ENCODE measurements at places on chromosomes 1 and 21.
A peak's percentile ranks its signal among the peaks of the same experiment; 100 is the strongest.

- DNase-seq = no peak
These were observed 24.5 kb upstream of the TSPAN2 start for GRCh38 chr1:115113766-115114165.

DNA sequence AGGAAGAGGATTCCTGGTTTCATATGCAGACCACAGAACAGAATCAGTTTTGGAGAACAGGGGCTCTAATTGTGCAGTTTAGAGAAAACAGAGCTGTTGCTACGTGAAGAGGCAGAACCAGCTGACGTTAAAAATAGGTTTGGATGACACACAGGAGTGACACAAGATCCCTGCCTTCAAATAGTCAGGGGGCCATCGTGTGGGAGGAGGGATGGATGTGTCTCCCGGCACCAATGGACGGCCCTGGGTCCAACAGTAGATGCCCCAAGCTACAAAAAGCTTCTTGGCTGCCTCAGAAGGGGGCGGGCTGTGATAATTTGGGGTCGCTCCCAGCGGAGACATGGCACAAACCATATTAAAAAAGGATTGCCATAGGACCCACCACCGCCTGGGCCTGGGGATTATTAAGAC, 87.8 kb downstream of the MRPL37 start:
- DNase-seq = no peak

DNA sequence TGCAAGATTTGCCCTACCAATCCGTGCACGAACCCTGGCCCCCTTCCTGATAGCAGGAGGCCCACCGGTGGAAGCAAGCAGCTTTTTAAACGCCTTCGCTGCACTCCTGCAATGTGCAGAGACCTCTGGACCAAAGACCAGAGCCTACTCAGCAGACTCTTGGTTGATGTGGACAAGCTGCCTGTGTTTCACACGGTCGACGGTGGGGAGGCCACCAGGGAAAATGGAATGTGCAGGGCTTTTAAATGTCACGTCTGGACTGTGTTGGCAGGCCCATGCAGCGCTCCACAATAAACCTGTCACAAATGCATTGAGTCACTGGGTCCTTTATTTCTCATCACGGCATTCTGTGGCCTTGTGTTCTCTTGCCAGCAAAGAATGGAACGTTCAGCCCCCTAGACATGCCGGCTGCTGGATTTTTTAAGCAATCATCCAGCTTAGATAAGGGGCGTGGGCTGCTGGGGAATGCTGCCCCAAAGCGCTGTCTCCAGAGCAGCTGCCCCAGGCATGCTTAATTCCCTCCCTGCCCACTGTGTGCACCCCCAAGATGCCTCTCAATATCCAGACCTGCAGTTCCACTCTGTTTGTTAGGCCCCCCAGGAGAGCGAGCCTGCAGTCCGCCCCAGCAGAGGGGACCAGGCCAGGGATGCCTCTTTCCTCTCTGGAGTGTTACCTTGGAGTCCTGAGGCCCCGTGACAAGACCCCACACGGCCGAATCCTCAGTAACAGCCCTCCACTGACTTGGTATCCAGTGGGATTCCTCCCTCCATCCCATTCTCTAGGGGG, 71.3 kb downstream of the ATP5PO start:
- no peak for DNase-seq

- DNase-seq = peak; percentile 82
These were observed 53.5 kb upstream of the MTF2 start for GRCh38 chr1:93025572-93025971.

GRCh38 chr1:233598891-233599541, 14.9 kb upstream of the KCNK1 start:
- DNase-seq = no peak

- no peak for DNase-seq
These were observed 70.8 kb downstream of the ATP5PO start for GRCh38 chr21:33844890-33845205.

DNA sequence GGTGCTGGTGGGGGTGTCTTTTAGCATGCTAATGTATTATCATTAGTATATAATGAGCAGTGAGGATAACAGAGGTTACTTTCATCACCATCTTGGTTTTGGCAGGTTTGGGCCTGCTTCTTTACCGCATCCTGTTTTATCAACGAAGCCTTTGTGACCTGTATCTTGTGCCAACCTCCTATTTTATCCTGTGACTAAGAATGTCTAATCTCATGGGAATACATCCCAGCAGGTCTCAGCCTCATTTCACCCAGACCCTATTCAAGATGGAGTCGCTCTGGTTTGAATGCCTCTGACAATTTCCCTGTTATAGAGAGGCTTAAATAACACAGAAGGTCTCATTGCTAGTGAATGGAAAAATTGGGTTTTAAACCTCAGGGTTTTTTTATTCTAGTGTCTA, 300.8 kb upstream of the PROX1 start:
- DNase-seq = no peak

DNA sequence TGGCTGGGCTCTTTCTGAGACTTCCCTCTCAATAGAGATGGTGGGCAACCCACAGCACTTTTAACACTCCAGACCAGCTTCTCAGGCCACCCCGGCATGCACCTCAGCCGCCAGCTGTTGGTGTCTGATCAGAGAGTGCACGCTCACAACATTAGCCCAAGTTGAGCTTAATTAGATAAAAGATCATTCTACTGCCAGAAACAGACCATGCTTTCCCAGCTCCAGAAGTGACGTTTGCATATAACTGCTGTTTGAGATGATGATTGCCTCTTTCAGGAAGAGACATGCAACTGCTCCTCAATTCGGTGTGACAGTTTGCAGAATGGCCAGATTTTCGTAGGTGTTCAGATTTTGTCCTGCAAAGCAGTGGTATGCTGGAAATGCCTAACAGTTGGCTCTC, 285.3 kb upstream of the VAMP3 start:
- DNase-seq = no peak

GRCh38 chr21:38242061-38242460, 14.7 kb upstream of the KCNJ15 start:
- DNase-seq = no peak

DNA sequence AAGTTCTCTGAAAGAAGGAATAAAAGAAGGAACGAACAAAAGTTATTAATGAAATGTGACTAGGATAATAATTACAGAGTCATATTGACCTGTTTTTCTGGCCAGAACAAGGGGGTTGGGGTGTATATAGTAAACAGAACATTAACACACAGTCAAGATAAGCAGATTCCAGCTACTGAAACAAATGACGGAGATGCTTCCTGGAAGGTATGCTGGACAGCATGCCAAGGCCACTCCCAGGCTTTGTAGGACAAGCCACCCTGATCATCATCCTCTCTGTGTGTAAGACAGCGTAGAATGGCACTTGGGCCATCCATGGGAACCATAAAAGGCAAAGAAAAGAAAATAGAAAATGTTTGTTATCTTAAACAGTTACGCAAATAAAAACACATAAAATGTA, 120.7 kb downstream of the TGFBR3 start:
- no peak for DNase-seq

DNA sequence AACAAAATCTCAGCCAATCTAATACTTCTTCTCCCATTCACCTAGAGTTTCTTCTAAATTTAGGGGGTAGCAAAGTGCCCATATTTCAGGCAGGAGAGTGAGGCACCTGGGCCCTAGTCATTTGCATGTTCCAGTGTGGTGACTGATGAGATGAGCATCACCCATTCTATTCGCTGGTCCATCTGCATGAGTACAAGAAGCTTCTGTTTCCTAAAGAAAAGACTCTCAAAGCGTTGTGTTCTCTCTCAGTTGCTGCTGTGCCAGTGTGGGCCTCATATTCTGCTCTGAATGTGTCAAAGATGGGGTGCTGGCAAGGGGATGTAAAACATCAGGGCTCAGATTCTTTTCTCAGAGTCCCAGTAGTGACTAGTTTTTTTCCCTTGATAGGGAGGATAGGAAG, 16.1 kb upstream of the DPYD start:
- DNase-seq = no peak

- DNase-seq = no peak
These were observed 33.5 kb downstream of the PCAT6 start for GRCh38 chr1:202844259-202844658.

GRCh38 chr1:24688621-24689195, 45.6 kb downstream of the SRRM1 start:
- peak; percentile 78 for DNase-seq

GRCh38 chr1:234398849-234399381, 25.7 kb downstream of the COA6 start:
- no peak for DNase-seq

DNA sequence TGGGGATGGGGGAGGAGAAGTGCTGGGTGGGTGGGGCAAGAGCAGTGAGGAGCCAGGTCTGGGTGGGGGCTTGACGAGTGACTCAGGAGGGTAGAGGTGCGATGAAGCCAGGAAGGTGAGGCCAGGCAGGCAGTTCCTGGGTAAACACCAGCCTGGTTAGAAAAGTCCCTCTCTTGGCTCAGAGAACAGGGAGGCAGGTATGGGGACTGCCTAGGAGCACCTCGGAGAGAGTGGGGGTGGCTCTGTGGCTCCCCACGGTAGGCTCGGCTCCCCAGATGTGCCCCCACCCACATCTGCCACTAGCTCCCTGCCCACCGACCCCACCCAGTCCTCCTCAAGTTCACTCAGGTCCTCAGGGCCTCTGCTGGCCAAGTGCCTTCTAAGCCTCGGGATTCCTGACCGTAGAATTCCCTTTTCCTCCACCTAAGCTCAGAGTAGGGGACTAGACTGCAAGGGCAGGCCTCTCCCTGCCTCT, 1.2 kb downstream of the HSPG2 start:
- DNase-seq = peak; percentile 57

DNA sequence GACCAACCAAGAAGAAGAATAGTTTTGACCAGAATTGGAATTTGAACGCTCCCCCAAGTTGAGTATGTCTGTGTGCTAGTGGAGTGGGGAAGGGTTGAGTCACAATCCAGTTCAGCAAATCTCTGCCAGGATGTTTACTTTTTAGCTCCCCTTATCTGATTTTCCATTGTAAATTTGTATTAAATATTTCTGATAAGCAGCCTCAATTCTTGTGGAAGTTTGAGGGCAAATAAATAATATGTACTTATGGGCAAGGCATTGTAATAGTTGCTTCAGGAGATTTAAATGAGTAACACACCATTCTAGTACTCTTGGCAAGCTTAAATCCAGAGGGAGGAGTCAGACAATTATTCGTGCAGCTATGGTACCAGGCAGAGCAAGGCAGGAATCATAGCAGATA, 14.4 kb downstream of the CXADR start:
- DNase-seq = peak; percentile 93

DNA sequence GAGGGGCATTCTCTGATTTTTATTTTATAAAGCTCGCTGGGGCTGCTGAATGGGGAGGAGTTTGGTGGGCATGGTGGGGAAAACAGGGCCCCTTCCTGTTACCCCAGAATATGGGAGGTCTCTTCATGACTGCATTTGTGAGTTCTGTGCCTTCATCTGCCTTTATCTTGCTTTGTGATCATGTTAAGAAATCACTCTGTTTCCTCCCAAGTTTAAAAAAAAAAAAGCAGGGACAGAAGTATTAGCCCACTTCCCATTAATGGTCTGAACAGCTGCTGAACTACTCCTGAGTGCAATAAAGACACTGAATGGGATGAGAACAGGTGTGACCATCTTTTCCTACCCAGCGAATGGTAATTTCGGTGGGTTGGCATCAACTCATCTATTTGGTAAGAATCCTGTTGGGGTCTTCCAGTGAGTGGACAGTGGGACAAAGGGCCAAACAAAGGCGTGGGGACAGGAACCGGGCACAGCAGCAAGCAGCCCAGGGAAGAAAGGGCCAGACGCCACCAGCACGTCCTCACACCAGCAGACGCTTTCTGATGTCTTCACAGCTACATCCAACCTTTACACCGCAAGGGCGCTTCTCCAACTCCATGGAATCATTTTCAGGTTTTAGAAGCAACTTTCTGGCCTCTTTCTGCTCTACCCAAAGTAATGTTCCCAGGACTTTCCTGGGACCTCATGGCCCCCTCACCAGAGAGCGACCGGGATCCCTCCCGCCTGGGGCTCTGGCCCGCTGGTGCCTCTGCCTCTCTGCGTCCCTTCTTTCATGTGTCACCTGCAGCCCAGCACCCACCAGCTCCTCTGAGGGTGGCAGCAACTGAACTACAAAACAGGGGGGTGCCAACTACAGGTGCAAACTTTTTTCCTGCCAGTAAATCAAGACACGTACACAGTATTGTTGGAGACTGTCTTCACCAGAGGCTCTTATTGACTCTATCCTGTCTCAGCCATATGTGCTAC, 160.2 kb downstream of the ADSS2 start:
- DNase-seq = no peak

GRCh38 chr1:98963064-98963758, 41.5 kb downstream of the PLPPR5 start:
- DNase-seq = peak; percentile 86

- no peak for DNase-seq
These were observed 82.5 kb downstream of the NPHP4 start for GRCh38 chr1:5909576-5910275.

- DNase-seq = no peak
These were observed 50.5 kb upstream of the ATF3 start for GRCh38 chr1:212557739-212558692.

DNA sequence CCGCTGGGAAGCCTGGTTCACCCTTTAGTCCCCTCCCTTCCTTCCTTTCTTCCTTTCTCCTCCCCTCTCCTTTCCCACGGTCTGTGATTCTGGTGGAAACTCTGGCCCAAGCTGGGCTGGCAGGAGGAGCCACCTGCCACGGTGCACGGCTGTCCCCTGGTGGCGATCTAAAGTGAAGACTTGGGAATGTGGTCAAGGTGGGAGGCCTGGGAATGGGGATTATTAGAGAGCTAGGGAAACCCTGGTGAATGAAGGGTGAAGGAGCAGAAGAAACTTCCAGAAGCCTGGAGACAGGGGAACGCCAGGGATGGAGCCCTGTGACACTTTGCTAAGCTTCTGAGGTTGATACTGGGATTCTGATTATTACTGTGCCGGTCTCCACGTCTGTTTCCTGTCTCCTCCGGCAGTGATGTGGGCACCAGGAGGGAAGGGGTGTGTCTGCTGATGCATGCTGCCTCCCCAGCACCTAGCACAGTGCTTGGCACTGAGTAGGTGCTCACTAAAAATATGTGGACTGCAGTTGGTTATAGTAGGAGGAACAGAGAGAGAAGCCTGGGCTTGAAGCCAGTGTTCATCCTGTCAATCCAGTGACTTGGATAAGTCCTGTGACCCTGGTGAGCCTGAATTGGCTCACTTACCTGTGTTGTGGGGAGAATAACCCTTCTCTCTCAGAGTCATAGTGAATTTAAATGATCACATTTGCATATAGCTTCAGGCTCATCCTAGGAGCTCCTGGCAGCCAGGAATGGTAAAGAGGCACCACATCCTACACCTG, 71.2 kb upstream of the NBPF3 start:
- DNase-seq = peak; percentile 66

GRCh38 chr1:1947493-1947892, 28.4 kb upstream of the TMEM52 start:
- no peak for DNase-seq

GRCh38 chr21:31873696-31874599, 1.1 kb downstream of the HUNK start:
- DNase-seq = no peak

DNA sequence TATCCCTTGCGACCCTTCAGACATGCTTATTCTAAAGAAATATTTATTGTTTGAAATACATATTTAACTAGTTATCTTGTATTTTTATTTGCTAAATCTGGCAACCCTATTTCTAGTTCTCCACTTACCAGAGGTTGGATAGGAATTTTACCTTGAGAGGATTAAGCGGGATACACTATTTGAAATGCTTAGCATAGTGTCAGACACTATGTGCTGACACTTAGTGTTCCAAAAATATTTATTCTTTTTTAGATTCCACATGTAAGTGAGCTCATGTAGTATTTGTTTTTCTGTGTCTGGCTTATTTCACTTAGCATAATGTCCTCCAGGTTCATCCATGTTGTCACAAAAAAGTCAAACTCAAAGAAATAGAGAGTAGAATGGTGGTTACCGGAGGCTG, 78.7 kb downstream of the NTMT2 start:
- DNase-seq = no peak
